Cortex of kidney (tissue), 1 donor: ENCODE measurements at places on chromosomes 16 and 17.

DNA sequence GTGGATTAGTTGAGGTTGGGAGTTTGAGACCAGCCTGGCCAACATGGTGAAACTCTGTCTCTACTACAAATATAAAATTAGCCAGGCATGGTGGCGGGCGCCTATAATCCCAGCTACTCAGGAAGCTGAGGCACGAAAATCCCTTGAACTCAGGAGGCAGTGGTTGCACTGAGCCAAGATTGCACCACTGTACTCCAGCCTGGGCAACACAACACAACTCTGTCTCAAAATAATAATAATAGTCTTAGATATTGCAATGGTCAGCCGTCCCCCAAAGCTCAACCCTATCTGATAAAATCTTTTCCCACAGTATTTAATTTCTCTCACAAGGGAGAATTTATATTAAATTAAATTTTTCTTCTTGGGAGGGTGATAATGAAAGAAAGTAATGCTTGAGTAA, 169.6 kb downstream of the XYLT1 start:
- no peak for DNase-seq

GRCh38 chr16:19230575-19230974, 55.0 kb upstream of the CLEC19A start:
- DNase-seq: no peak

DNA sequence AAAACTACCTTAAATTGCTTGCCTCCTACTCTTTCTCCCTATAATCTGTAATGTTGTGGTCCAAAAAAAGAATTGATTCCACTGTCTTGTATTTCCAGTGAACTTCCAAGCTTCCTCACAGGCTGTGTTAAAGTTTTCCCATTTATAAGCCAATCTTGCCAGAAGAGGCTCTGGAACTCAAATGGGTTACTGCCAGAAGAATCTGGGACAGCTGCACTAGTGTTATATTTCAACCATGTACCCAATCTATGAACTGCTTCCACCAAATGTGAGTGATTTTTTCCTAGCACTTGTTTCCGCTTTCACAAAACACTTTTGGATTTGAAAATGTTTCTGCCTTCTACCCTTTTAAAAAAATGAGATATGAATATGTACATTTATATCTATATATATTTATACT, 1.8 kb downstream of the CCDC43 start:
- DNase-seq: no peak

DNA sequence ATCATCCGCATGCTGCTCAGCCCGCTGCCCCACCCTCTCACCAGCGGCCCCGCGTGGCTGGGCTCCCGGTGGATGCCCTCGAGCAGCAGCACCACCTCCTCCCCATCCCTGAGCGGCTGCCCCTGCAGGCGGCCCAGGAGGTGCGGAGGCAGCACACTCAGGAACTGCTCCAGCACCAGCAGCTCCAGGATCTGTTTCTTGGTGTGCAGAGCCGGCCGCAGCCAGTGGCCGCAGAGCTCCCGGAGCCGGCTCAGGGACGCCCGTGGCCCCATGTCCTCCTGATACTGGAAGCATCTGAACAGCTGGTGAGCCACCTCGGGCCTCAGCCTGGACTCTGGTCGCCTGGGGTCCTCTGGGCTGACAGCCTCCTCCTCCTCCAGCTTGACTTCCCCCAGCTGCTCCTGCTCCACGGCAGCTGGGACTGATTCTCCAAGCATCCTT, 6.6 kb downstream of the ZSCAN10 start:
- no peak for DNase-seq

GRCh38 chr16:66695935-66696668, 441 bp downstream of the CMTM4 start:
- DNase-seq: no peak

DNA sequence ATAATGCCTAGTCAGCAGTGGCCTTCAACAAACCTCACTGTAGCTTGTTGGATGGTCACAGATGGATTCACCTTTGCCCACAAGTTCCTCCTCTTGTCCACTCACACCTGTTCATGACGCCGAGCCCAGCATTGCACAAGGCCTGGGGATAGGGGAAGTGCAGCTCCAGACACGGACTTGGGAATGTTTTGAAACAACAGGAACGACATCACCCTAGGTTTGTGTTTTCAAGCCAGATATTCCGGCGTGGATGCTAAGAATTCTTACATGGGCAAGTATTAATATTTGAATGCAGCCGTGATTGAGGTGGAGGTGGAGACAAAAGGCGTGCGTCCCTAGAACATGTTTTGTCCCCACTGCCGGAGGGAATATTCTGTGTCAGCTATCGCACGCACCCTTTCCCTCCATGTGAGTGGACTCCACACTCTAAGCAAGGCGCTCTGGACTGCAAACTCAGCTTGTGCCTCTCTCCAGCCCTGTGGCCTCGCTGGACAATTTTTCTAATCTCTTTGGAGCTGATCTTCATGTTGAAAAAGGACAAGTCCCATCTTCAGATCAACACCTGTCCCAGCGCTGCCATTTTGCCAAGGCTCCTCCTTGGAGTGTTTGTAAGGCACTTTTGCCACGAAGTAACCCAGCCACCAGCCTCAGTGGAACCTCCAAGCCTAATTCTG, 2.0 kb upstream of the BANP start:
- DNase-seq: no peak

DNA sequence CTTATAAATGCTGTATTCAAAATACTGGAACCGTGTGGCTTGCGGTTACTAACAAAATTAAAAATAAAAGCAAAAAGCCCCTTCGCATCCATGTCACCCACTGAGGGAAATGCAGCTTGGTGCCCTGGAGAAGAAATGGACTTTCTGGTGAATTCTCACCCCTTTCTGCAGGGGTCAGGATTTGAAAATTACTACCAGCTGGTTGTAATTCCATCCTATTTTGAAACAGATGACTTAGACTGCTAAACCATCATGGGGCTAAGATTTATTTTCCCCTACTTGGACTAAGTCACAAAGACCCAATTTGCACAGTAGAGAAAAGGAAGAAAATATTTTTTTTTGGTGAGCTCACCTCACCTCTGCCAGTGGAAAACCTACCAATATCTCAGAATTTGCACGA, 111.4 kb upstream of the MYOCD start:
- DNase-seq: no peak

DNA sequence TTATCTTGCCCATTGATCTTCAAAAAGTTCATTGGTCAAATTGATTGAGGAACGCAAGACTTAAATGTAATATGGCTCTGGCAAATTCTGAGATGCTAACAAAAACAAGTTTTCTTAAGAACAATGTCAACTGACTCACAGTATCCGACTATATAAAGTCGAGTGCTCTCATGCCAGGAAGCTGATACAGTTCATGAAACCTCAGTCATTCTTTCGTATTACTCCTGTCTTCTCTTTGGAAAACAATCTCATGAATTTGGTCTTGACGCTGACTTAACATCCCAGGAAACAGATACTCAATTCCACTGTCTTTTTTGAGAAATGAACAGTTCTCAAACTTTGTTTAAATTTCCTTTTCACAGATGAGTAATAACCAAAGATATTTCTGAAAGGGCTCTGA, 704.9 kb downstream of the MAF start:
- no peak for DNase-seq

DNA sequence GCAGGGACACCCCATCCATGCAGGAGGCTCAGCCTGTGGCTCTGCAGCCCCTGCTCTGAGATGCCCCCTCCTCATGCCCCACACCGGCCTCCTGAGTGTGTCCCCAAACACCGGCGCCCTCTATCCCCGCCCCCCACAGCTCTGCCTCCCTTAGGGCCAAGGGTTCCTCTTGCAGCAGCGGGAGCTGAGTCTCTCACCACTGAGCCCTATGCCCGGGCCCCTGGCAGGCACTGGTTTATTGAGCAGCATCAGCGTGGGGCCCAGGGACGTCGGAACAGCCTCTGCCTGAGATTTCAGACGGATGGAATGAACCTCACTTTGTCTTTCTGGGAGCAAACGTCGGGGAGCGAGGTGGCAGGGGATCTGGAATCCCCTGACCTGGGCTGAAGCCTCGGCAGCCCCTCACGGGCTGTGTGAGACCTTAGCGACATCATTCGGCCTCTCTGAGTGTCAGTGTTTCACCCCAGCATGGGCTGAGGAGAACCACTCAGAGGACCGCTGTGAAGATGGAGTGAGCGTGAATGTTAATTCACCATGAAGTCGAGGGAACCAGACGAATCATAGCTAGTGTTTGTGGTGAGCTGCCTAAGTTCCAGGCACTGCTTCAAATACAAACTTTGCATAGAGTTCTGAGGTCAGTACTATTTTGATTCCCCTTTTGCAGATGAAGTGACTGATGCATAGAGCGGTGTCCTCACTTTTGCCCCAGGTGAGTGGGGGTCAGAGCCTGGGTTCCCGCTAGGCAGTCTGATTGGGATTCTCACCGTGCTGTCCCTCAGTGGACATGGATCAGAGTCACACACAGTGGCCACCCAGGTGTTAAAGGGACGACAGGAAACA, 5.3 kb upstream of the C16orf74 start:
- no peak for DNase-seq
